ENCODE measurements at places on chromosomes 5 and 9.

- DNase-seq = no peak
Measured at GRCh38 chr9:93809204-93809940, 145.8 kb downstream of the BARX1 start.

- DNase-seq = no peak
Measured at GRCh38 chr9:77679088-77679487, 31.0 kb upstream of the GNA14 start.

DNA sequence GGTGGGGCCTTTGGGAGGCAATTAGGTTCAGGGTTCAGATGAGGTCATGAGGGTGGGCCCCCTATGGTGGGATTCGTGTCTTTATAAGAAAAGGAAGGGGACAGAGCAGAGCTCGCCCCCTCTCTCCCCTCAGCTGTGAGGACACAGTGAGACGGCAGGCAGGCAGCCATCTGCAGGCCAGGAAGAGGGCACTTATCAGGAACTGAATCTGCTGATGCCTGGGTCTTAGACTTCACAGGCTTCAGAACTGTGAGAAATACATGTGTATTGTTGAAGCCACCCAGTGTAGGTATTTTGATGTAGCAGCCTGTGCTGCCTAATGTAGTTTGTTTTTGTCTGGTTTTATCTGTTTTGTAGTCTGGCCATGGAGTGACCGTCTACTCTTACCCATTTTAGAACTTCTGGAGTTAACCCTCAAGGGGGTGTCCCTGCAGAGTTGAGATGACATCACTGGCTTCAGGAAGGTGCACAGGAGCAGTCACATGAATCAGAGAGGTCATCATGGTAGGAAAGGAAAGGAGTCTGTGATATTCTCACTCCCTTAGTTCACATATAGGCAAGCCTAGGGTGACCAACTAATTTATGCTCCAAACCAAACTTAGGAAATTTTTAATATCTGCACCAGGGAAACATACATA lies 71.0 kb downstream of the LRRC70 start:
- no peak for DNase-seq

- DNase-seq = no peak
Measured at GRCh38 chr9:128550226-128550625, 2.2 kb upstream of the SPTAN1 start.

- peak; percentile 86 for DNase-seq
Measured at GRCh38 chr5:76402886-76403765, at the start of gene IQGAP2. TSS of gene IQGAP2 (plus strand) at chr5:76403285. CDS start at chr5:76403546, 261 bp downstream.

GRCh38 chr5:65924366-65925043 lies 1.9 kb upstream of the ERBIN start:
- DNase-seq = no peak

DNA sequence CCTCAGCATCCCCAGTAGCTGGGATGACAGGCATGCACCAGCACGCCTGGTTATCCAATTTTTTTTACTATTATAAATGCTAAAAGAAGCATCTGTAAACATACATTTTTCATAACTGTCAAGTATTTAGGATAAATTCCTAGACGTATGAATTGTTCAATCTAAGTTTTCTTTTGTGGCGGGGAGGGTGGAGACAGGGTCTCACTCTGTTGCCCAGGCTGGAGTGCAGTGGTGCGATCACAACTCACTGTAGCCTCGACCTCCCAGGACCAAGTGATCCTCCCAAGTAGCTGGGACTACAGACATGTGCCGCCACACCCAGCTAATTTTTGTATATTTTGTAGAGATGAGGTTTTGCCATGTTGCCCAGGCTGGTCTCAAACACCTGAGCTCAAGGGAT lies 52.2 kb downstream of the NR6A1 start:
- DNase-seq = no peak

- DNase-seq = no peak
Measured at GRCh38 chr5:9467199-9468059, 78.4 kb downstream of the SEMA5A start.

GRCh38 chr9:115398996-115399395 lies 281.0 kb upstream of the TNC start:
- no peak for DNase-seq

- peak; percentile 34 for DNase-seq
Measured at GRCh38 chr5:1118231-1118698, 6.4 kb upstream of the SLC12A7 start.

- no peak for DNase-seq
Measured at GRCh38 chr5:131595088-131596033, 39.7 kb downstream of the RAPGEF6 start.

DNA sequence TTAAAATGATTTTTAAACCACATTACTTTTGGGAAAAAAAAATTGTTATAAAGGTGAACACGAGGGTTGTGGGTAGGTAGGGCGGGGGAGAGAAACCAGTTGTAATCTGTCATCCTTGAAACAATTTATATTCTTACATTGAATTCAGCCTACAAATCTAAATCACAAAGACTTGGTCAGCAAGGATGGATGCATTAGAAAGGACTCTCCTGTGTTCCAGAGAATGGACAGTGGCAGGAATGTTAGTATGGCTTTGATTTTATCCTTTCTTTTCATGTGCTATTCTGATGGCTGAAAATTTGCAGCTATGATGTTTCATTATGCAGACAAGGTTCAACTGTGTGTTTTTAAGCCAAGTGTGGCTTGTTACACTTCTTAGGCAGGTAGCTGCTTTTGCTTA lies 234.7 kb downstream of the SLF1 start:
- DNase-seq = no peak

GRCh38 chr5:83740741-83741140 lies 20.1 kb upstream of the HAPLN1 start:
- no peak for DNase-seq

DNA sequence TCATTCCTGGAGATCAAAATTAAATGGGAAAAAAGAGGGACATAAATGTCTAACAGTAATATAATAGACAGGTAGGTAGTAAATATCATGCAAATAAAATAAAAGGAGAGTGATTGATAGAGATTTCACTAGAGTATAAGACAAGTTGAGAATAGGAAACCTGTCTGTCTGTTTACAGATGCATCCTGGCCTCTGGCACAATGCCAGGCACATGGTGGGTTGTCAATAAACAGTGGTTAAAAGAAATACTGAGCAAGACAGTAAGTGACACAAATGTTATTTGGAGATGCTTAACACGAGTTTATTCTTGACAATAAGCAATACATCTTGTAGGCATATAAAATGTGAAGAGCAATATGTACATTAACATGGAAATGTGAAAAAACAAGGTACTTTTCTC lies 33.3 kb downstream of the RICTOR start:
- no peak for DNase-seq

DNA sequence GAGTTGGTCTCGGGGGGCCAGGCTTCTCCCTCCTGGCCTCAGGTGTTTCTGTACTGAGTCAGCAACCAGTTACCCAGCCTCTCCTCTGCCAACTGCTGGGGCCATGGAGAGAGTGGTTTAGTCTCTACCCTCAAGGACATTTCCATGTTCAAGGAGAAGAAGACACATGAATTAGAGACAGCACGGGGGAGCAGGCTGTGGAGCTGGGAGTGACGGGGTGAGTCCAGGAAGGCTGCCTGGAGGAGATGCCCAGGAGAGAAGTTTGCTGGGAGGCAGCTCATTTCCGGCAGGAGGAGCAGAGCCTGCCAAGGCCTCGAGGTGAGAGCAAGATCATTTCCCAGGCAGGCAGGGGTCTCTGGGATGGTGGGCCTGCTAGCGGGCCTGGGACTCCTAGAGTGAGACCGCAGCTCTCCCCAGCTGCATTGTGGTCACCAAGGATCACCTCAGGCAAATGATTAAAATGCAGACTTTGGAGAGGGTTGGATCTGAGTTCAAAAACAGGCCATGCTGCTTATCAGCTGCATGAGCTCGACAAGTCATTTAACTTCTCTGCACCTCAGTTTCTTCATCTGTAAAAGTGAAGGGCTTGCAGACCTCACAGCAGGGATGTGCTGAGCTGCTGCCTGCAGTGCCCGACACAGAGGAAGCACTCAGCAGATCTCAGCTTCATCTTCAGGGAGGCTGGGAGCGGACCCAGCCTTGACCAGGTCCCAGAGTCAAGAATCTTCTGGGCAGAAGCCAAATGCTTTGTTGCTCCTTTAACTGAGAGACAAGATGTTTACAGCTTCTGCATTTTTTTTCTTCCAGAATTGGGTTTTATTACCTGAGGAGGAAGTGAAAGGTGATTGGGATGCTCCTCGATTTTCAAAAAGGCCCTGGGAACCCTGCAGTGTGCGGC lies 35.2 kb downstream of the NEK6 start:
- no peak for DNase-seq

GRCh38 chr9:35736201-35736633 lies 3.8 kb downstream of the CREB3 start:
- peak; percentile 61 for DNase-seq

DNA sequence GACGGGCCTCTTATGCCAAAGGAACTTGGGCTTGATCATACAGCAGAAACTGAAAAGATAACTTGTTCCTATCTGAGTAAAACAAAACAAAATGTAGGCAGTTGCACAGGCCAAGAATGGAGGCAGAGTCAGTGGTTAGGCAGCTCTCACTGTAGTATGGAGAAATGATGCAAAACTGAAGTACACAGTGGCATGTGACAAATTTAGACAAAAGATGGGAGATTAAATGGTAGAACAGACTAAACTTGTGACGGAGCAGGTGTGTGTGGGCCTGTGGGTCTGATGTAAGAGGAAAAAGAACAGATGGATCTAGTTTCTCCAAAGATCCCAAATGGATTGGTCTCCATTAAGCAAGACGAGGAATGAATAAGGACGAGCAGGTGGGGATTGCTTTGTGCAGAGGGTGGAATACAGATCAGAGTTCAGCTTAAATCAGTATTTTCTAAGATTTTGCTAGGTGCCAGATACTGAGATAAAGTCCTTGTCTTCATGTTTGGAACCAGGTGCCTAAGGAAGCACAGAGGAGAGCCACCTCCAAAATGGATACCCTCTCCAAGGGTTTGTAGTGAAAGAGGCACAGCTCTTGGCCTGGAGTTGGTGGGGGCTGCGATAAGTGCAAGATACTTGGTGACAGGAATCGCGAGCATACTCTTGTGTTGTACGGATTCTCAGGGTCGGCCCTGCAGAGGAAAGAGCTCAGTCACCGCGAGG lies 722 bp upstream of the DCP2 start:
- DNase-seq = no peak

- no peak for DNase-seq
Measured at GRCh38 chr5:10762776-10763500, 1.9 kb upstream of the DAP start.

- no peak for DNase-seq
Measured at GRCh38 chr9:111236332-111236731, 93.7 kb downstream of the OR2K2 start.

- DNase-seq = no peak
Measured at GRCh38 chr9:20331095-20331685, 291.1 kb downstream of the MLLT3 start.

- no peak for DNase-seq
Measured at GRCh38 chr5:117094114-117094815, 519.6 kb upstream of the SEMA6A start.

- DNase-seq = no peak
Measured at GRCh38 chr9:137243626-137244485, 2.8 kb downstream of the TUBB4B start.

DNA sequence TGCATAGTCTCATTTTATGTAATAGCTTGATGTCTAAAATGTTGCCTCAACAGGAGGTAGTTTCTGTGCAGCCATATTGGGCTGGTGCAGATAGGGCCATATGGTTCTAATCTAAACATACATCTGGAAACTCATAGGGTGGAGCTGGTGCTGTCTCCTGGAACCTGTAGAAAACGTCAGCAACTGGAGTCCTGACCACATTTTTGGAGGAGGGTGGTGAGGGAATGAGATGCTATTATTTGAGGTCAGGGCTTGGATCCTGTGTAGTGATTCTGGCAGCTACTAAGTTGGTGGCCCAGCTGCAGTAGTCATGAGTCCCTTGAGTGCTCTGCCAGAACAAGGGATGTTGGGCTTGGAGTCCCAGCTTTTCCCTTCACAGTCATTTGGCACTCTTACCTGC lies 14.1 kb downstream of the MAN2A1 start:
- no peak for DNase-seq

DNA sequence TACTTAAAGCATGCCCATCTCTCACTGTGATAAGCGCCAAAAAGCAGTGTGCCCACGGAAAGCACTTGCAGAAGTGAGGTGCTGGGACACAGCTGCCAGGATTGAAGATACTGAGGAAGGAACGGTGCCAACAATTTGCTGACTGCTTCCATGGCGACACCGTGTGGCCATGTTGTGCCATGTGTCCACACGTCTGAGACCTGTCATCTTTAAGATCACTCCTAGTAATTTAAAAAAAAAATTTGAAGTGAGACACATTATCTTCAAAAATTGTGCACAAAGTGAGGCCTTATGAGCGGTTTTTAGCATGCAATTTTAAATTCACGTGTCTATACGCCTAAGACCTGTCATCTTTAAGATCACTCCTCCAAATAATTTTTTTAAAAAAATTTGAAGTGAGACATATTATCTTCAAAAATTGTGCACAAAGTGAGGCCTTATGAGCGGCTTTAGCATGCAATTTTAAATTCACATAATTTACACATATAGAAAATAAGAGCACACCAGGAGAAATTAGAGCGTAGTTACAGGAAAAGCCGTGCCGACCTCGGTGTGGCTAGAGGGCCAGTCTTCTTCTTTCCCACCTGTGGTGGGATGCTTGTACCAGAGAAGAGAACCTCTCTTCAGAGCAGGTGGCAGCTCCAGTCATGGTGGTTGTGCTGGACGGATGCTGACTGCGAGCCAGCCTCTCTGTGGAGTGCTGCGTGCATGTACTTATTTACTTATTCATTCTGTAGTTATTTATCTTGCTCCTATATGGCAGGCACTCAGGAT lies 21.4 kb upstream of the FLT4 start:
- peak; percentile 84 for DNase-seq

GRCh38 chr5:87114631-87115030 lies 153.1 kb upstream of the RASA1 start:
- no peak for DNase-seq

GRCh38 chr5:35160486-35161116 lies 69.7 kb downstream of the PRLR start:
- no peak for DNase-seq

DNA sequence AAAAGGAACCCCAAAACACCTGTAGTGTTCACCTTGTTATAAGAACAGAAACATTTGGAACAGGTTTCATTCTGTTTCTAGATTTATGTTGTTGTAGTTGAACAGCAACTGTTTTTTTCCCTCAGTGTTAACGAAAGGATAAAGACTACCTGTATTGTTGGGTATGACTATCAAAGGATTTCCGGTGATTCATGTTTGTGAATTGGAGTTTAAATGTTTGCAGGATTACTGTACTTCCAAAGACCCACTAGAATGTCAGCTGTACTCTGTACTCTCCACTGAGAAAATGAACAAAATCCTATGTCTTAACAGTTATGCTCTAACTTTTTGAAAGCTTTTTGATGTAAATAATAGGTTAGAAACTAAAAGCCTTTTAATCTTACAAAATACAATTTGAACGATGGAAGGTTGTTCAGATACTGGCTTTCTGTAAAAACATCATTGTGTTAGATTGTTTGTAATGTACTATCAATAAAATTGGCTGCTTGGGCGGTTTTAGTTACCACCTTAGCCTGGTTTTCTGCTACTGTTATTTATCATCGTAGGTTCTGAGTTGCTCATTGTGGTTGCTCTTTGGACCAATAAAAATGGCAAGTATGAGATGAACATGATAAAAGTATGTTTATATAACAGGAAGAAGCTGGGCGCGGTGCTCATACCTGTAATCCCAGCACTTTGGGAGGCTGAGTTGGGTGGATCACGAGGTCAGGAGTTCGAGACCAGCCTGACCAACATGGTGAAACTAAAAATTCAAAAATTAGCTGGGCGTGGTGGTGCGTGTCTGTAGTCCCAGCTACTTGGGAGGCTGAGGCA lies 44.1 kb downstream of the DCP2 start:
- DNase-seq = no peak

All from brain (organoid and tissue), 16 donors.